ENCODE measurements at places on chromosomes 13 and 19. TPM values are rescaled to one million over a fixed set of nuclear protein-coding genes. Genes with fewer than 3 reads are reported as not detected.

ARHGAP35 gene
- 42.9 TPM for total RNA-seq

DNA sequence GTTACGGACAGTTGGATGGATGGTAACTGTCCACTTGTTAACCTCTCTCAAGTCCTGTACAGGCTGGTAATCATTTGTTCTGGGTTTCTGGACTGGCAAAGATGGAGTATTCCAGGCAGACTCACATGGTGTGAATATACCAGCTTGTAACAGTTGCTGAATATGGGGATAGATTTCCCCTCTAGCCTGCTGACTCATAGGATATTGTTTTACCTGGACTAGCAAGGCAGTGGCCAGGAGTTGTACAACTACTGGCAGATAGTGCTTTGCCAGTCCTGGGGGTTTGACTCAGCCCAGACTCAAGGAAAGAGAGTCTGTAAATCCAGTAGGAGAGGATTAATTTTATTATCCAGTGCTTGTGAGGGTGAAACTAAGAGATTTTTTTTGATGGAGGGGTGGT, 74.0 kb downstream of the ZNF100 start:
- H3K4me1 ChIP-seq = no peaks in the 10 kb centered on the region
- no peak for DNase-seq
- H3K27me3 ChIP-seq = no peaks in the 10 kb centered on the region
- H3K36me3 ChIP-seq = no peaks in the 10 kb centered on the region
- H3K4me3 ChIP-seq = no peak overlapping the region

DNA sequence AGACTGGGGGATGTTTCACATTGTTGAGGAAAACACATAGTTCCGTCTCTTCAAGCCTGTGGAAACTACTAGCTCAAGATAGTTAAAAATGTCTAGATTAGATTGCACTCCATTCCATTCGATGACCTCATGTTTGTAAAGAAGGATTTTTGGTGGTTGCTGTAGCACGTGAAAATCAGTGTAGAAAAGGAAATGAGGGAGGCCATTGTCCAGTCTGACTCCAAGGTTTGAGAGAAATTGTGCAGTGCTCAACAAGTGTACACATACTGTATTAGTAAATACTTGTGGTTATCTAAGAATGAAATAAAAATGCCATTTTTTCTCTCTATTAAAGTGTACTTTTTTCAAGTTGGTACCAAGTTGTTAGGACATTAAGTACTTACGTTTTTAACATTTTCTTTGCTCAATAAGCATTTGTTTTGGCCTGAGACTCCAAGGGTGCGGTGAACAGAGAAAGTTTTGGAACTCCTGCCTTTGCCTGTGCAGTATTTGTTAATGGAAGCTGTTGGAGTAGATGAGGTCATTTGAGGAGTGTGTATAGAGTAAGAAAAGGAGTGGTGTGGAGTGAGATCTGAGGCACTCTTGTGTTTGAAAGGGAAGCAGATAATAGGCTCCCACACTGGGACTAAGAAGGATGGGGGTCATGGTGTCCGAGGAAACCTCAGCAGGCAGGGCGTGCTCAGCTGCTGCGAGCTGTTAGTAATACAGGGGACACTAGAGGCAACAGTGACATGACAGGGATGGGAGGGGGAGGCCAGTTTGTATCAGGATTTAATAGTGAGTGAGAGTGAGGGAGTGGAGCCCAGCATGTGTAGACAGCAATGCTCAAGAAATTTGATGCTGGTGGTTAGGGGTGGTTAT, 4.4 kb downstream of the WASF3 start:
- peak overlapping the region; percentile 24 for H3K27ac ChIP-seq
- no peaks in the 10 kb centered on the region for H3K27me3 ChIP-seq
- no peaks in the 10 kb centered on the region for H3K36me3 ChIP-seq
- H3K4me1 ChIP-seq = peaks cover 20% of the 10 kb centered on the region
- no peak for DNase-seq

IFNL1 gene
- total RNA-seq = not detected

WDR87 gene
- not detected for total RNA-seq

All from thoracic aorta (tissue), 2 donors.